ENCODE measurements at places on chromosomes 6 and 20. TPM values are rescaled to one million over a fixed set of nuclear protein-coding genes. Genes with fewer than 3 reads are reported as not detected.

- DNase-seq, result no peak
Measured at GRCh38 chr6:113526995-113527394, 330.1 kb upstream of the MARCKS start.

DNA sequence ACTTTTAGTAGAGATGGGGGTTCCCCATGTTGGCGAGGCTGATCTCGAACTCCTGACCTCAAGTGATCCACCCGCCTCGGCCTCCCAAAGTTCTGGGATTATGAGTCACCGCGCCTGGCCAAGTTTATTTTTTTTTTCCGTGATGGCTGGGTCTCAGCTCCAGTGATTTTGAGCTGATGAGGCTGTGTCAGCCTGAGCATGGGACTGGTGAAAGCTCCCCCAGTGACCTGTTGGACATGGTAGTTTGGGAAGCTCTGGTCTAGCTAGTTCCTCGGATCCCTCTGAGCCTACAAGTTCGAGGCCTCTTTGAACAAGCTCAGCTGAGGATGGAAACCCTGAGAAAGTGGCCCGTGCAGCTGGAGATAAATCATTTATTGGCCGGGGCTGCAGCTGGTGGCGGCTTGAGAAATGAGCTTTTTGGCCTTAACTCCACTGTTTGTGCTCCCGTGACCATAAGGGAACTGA lies 126.8 kb downstream of the SNX5 start:
- DNase-seq, result no peak

DNA sequence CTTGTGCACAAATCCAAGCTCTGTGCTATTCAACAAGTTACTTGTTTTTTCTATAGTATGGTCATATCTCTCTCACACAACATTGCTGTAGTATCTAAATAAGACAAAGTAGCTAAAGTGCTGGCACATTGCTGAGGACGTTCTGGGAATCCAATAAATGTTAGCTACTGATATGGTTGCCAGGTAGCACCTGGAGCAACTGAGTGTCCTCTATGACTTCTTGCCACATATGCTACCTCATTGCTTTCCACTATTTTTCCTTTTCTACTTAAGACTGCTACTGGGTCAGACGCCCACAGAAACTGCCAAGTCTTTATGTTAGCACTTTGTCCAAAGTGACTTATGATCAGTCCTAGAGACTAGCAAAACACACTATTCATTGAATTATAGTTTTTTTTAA lies 85.3 kb downstream of the SYCP2 start:
- DNase-seq, result no peak

- DNase-seq, result peak; percentile 71
Measured at GRCh38 chr20:45911486-45912343, at the start of gene PLTP. PLTP (minus strand) TSS chr20:45912155; CDS start chr20:45911452, 703 bp downstream.

- no peak for DNase-seq
Measured at GRCh38 chr6:108714766-108715414, 133.3 kb upstream of the ARMC2 start.

DNA sequence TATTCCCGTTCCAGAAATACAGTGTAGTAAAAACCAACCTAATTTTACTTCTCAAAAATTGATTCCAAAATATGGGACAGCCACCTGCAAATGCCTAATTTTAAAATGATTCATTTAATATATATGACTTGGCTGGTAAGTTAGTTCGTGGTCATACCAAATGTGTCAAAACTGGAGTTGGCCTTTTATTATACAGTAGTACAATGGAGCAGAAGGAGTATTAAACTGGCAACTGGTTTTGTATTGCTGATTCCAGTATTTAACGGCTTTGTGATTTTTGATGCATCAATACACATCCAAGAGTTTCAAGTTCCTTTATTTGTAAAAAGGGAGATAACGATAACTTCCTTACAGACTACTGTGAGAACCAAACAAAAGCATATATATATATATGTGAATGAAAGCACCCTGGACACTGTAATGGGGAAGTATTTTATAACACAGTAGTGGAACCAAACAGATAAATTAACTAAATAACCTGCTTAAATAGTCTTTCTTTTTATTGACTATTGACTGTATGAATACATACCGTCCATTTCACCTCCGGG lies 24.8 kb downstream of the SAMHD1 start:
- no peak for DNase-seq

DNA sequence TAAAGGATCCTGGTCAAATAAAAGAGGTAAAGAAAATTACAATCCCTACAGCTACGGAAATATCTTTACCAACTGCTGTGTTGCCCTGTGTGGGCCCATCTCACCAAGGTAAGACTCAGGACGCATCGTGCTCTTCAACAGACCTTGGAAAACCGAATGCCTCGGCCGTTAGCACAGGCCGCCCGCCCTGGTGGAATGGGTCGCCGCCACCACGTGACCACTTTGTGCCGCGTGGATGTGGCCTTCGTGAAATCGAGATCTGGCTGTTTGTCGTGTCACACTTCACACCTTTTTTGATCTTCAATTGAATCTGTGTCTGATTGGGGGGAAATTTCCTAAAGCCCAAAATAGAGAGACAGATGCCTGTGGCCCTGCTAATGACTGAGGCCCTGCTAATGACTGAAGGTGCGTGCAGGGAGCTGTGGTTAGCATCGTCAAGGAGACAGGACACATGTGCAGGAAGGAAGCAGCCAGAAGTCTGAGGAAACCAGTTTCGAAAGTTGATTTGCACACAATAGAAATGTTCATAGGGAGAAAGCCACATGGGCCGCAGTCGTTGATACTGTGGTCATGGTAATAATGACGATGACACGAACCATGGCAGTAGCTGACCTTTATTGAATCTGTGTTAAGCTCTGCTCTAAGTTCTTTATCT lies 175.7 kb upstream of the SNX9 start:
- DNase-seq, result no peak

Gene TREM1
- total RNA-seq, result not detected

Gene ADGRG6
- 43.3 TPM for total RNA-seq

Gene HLA-C
- 1,614 TPM for total RNA-seq
